ENCODE measurements at places on chromosomes 2 and 18. TPM values are rescaled to one million over a fixed set of nuclear protein-coding genes. Genes with fewer than 3 reads are reported as not detected.
A peak's percentile ranks its signal among the peaks of the same experiment; 100 is the strongest.

ZNF385B gene
- 6.7 TPM for total RNA-seq

EPB41L3 gene
- total RNA-seq: 14.0 TPM

LYPD6B gene
- total RNA-seq: not detected

RAD51AP2 gene
- total RNA-seq: 0.43 TPM

GPR45 gene
- not detected for total RNA-seq

PRSS56 gene
- total RNA-seq: not detected

CCDC85A gene
- 2.7 TPM for total RNA-seq

NFATC1 gene
- total RNA-seq: 16.4 TPM

DNA sequence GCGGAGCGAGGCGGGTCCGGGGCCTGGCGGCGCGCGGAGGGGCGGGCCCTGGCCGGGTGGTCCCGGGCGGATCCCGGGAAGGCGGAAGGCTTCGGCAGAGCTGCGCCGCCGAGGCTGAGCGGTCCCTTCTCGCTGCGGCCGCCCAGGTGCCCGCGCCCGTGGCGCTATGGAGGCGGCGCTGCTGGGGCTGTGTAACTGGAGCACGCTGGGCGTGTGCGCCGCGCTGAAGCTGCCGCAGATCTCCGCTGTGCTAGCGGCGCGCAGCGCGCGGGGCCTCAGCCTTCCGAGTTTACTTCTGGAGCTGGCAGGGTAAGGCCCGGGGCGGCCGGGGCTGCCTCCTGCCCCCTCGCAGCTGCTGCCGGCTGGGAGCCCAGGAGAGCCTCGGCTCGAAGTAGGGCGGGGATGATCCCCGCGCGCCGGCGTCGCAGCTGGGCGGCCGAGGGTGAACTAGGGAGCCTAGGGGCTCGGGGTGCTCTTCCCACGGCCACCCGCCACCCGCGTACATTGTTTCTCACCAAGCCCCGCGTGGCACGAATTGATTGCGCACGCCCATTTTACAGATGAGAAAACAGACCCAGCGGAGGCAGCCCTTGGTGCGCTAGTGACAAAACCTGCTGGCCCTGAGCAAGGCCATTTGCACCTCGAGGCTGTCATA is at the start of gene SLC66A3:
TSS of gene SLC66A3 (plus strand) at position 87 of the 655 bp plus-strand sequence. CDS start at position 167, 80 bp downstream.
- DNase-seq: no peak

DNA sequence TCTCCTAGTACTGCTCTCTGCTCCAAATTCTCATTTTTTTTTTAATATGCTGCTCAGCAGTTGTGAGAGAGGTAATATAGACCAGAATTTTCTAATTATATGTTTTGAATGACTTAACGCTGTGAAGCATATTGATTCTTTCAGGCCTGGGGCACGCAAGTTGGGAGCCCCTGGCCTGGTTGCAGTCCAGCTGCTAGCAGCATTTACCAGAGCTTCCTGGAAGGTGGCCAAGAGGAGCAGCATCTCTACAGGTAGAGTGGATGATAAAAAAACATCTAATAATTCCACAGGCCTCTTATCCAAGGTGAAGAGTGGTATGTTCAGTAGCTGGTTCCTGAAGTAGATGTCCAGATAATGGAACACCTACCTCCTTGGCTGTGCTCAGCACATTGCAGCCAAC is 7.3 kb upstream of the UGP2 start:
- DNase-seq: no peak

DNA sequence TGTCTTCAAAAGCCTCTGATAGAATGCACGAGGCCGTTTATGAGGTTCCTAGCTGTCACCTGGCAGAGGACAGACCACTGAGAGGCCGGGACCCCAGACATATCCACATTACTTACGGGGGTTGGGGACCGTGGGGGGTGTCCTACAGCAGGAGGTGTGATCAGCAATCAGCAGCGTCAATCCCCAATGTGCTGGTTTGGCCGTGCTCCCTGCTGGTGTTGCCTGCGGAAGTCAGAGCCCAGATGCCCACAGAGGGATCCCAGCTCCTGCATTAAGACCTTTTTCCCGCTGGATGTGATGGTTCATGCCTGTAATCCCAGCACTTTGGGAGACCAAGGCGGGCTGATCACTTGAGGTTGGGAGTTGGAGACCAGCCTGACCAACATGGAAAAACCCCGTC is 20.8 kb upstream of the SP5 start:
- DNase-seq: no peak

GRCh38 chr18:25392192-25392591 is 40.2 kb upstream of the ZNF521 start:
- no peak for DNase-seq

DNA sequence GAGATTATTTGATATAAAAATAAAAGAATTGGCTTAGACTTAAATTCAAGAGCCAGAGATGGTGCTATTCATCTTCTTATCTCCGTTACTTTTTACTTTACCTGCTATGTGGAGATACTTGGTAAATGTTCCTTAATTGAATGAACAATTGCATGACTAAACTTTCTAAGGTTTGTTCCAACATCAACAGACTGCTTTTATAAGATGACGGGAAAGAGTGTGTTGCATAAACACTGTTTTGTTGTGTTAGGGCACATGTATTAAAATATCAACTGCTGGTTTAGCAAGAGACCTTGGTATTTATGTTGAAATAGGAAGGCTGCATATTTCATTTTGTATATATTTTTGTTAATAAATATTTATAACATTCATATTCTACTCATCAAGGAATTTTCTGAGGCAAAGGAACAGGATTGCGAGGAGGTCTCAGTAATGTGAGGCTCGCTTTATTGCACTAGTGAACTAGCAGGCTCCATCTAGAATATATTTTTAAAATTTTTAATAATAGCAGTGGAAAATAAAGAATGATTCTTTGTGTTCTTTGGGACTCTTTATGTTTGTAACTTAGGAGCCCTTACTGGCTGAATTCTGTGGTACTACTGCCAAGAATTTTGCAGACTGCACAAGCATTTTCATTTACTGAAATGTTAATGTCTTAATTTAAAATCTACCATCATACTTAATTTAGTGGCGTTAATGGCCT is 10.7 kb upstream of the NFE2L2 start:
- no peak for DNase-seq

- DNase-seq: no peak
Observed at GRCh38 chr2:66575625-66576310, 140.8 kb downstream of the MEIS1 start.

DNA sequence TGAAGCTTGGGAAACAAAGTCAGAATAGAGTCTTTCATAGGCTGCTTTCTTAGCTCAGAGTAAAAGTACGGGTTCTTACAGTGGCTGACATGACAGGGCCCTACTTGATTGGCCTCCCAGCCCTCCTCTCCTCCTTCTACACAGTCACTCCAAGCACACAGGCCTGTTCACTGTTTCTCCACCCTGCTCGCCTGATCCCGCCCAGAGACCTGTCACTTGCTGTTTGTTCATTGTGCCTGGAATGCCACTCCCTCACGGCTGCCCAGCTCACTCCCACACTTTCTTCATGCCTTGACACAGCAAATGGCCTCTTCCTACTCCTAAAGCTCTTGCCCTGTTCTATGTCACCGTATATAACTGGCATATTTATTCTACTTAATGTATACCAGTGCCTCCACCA is 104.8 kb downstream of the MAP4K4 start:
- no peak for DNase-seq

- no peak for DNase-seq
Observed at GRCh38 chr2:208713066-208713745, 306.6 kb downstream of the PTH2R start.

DNA sequence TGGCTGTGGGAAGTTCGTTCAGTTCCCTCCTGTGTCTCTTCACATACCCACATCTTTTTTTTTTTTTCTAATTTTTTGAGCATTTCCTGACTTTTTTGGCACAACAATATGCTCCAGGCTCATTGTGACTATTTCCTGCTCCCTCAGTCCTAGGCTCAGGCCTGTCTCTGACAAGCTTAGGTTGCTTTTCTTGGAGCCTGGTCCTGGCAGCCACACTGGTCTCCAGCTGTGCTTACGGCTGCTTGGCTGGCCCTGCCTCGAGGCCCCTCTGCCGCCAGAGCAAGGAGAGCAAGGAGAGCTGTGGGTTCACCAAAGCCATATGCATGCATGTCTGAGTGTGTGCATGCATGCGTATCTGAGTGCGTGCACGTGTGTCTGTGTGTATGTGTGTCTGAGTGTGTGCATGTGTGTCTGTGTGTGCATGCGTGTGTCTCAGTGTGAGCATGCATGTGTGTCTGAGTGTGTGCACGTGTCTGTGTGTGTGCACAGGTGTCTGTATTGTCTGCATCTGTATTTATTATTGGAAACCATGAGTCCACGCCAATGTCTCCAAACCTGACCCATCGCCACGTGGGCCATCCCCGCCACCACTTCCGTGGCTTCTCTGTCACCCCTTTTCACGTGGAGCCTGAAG is 766.1 kb upstream of the SALL3 start:
- DNase-seq: no peak

DNA sequence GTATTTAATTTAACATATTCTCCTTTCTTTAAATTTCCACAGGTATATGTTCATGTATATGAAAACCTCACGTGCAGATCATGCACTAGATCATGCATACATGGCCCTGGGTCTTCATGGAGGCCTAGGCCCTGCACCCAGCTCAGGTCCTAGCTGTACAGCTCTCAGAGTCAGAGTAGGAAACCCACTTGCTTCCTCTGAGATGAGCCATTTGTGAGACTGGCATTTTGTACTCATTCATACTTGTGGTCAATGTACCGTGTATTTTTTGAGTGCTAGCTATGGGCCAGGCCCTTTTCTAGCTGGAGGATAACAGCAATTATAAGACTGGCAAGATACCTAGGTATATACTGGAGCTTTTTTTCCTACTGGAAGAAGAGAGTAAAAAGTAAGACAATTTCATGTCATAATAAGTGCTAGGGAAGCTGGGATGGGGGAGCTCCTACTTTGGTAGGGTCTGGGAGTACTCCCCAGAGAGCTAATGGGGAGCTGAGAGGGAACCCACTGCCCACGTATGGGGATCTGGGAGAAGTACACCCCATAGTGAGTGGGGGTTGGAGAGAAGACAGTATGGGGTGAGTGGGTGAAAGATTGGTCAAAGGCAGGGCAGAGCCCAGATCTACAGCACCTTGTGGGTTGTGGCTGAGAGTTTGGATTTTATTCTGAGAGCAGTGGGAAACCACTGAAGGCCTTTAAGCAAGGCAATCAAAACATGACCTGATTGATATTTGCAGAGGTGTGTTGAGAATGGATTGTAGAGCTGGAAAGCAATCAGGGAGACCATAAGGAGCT is 72.0 kb downstream of the POLE4 start:
- DNase-seq: no peak

- DNase-seq: no peak
Observed at GRCh38 chr2:134792186-134792585, 46.2 kb upstream of the ACMSD start.

GRCh38 chr2:234412726-234413125 is 84.2 kb downstream of the ARL4C start:
- no peak for DNase-seq

GRCh38 chr2:224194161-224194560 is 155.1 kb upstream of the SERPINE2 start:
- no peak for DNase-seq

DNA sequence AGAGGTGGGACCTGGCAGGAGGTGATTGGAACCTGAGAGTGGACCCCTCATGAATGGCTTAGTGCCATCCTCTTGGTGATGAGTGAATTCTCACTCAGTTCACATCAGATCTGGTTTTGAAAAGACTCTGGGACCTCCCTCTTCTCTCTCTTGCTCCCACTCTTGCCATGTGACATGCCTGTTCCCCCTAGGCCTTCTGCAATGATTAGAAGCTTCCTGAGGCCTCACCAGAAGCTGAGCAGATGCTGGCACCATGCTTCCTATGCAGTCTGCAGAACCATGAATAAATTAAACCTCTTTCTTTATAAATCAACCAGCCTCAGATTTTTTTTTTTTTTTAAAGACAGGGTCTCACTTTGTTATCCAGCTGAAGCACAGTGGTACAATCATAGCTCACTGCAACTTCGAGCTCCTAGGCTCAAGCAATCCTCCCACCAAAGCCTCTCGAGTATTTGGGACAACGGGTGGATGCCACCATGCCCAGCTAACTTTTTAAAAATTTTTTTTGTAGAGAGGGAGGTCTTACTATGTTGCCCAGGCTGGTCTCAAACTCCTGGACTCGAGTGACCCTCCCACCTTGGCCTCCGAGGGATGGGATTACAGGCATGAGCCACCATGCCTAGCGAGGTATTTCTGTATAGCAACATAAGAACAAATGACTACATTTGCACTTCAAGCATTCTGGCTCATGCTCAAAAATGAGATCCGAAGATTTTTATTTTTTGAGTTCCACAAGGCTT is 2.0 kb upstream of the ZFAND2B start:
- no peak for DNase-seq

GRCh38 chr2:206389164-206389563 is 54.2 kb upstream of the ADAM23 start:
- no peak for DNase-seq

GRCh38 chr2:240623531-240624010 is 1.7 kb upstream of the GPR35 start:
- peak; percentile 47 for DNase-seq

DNA sequence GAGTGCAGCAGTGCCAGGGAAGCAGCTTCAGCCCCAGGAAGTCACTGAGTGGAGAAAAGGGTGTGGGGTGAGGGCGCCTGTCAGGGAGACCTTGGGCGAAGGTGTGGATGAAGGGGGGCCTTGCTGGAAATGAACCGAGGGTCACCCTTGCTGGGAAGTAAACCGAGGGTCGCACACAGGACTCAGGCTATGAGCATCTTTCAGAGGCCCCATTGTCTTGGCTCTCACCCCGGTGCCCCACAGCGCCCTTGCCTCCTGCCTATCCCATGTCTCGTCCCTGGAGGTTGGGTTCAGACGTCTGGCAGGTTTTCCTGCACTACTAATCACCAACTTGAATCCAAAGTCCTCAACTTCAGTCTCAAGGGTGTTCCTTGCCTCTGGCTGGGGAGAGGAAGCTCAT is 122.8 kb upstream of the PXDN start:
- DNase-seq: peak; percentile 70

- no peak for DNase-seq
Observed at GRCh38 chr2:217402144-217402543, 542.3 kb upstream of the TNP1 start.

GRCh38 chr2:186751790-186752189 is 57.9 kb downstream of the FAM171B start:
- no peak for DNase-seq

DNA sequence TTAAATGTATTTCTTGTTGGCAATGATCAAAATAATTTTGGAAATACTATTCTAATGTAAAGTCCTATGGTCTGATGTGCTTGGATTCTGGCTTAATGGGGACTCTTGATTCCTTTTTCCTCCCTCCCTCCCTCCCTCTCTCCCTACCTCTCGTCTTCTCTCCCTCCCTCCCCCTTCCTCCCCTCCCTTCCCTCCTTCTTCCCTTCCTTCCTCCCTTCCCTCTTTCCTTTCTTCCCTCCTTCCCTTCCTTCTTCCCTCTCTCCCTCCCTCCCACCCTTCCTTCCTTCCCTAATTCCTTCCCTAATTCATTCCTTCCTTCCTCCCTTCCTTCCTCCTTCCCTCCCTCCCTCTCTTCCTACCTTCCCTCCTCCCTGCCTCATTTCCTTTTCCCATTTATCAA is 19.9 kb upstream of the NCKAP5 start:
- no peak for DNase-seq

DNA sequence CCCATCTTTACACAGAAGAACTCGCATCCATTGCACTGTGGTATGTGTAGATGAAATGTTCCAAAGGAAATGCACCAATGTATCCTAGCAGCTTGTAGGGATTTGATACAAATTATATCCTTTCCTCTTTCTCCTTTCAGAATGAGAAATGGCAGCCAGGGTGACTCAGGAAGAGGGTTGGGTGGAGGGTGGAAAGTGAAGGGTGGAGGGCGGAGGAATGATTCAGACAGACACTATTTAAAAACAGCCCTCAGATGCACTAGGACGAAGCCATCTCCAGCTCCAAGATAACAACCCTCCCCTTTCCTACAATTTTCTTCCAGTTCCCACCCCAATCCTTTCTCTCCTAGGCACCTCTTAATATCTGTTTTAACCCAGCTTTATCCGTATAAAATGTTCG is 96.2 kb upstream of the STK39 start:
- no peak for DNase-seq

Measured in cardiac septum (tissue), 1 donor.